GM19239 (cell line): ENCODE measurements at places on chromosomes 3 and 15.

- no peak for DNase-seq
Measured at GRCh38 chr3:81040107-81040506, 721.3 kb downstream of the GBE1 start.

DNA sequence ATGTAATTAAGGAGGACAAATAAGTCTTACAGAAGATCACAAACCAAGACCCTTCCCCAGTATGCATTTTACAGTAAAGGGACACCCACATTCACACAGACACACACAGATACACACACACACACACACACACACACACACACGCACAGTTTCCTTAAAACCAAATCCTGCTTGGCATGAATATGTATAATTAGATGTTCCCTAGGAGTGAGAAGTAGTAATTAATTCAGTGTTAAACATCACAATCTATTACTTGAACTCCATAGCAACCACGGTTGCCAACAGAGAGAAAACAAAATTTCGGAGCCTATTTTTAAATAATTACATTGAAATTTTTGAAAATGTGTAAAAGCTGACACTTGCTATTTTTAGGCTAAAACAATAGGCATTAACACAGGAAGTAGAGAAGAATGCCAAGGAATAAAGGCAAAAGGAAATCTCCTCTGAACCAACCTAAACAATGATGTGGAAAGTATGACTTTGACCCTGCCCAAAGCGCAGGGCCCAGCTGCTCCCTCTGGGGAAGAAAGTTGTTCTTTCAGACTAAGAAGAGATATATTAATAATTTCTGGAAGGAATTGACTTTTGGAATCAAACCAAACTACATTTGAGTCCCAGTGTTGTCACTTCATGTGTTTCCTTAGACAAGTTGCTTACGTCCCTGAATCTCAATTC, 215.3 kb downstream of the CPNE4 start:
- no peak for DNase-seq

DNA sequence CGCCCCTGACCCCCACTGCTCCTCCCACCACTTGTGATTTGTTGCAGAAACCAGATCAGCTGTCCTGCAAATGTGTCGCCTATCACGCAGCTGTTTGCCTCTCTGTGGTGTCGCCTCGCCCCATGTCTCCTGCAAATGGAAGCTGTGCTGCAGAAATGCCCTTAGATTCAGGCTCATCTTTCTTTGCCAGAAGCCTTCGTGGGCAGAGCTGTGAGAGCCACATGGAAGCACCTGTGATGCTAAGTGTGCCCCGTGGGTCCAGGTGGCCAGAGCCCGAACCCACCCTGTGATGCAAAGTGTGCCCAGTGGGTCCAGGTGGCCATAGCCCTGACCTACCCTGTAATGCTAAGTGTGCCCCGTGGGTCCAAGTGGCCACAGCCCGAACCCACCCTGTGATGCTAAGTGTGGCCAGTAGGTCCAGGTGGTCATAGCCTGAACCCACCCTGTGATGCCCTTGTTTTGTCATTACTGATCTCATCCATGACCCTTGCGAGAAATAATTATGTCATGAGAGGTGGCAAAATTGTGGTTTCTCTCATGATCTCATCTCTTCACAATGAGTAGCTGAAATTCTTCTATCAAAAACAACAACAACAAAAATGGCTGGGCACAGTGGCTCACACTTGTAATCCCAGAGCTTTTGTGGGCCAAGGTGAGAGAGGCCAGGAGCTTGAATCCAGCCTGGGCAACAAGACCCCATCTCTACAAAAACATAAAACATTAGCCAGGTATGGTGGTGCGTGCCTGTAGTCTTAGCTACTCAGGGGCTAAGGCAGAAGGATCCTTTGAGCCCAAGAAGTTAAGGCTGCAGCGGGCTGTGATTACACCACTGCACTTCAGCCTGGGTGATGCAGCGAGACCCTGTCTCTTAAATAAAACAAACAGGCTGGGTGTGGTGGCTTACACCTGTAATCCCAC, 187.4 kb downstream of the GOLGA6L6 start:
- no peak for DNase-seq

- DNase-seq, result no peak
Measured at GRCh38 chr3:42375121-42375800, 35.1 kb downstream of the LYZL4 start.

DNA sequence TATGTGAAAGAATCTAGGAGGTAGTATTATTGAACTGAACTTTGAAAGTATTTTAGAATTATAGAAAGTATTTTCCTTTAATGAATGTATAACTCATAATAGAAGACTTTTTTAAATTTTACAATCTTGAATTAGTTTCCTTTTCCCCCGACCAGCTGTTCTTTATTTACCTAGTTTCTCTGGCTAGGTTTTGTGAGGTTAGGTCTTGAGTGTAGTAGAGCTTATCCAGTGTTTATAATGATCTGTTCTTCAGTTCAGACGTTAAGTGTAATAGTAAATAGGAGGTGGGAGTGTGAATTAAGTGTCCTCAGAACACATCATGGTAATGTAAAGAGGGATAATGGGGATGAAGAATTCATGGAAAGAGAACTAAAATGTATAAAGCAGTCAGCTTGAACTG, 93.8 kb downstream of the MYRIP start:
- no peak for DNase-seq

- DNase-seq, result peak; percentile 9
Measured at GRCh38 chr15:56732135-56732885, 999 bp downstream of the ZNF280D start.

GRCh38 chr15:60889006-60889405, 340.1 kb downstream of the RORA start:
- no peak for DNase-seq

DNA sequence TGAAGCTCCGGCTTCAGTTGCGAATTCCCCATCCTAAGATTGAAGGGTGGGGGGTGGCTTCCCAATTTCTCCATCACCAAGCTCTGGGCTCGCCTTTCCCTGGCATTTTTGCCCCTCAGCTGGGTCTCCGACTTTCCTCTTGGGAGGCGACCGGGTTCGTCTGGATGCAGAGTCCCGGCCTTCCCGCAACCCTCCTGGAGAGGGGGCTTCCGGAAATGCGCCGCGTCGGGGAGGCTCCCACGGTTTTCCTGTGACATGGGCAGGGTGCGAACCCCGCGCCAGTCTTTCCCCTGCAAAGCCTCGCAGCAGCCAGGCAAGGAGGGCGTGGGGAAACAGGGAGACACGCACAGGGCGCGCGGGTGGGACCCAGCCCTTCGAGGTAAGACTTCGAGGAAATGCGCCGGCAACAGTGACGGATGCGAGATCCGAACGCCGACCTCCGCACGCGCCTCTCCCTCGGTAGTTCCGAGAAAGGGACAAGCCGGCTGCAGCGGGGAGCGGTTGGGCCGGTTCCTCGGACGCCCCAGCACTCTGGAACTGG, 466 bp upstream of the HCN4 start:
- DNase-seq, result no peak

- DNase-seq, result no peak
Measured at GRCh38 chr3:73259856-73260255, 198.4 kb downstream of the EBLN2 start.

GRCh38 chr3:19688767-19689166, 245.2 kb downstream of the EFHB start:
- no peak for DNase-seq

GRCh38 chr15:53126144-53126543, 336.0 kb upstream of the ONECUT1 start:
- DNase-seq, result no peak

GRCh38 chr15:53670701-53671100, 88.8 kb downstream of the WDR72 start:
- DNase-seq, result no peak

GRCh38 chr15:76177491-76178040, 117.8 kb downstream of the TMEM266 start:
- no peak for DNase-seq

- peak; percentile 72 for DNase-seq
Measured at GRCh38 chr3:58237238-58237940, at the start of gene ABHD6. Gene ABHD6 (plus strand): TSS chr3:58237792. CDS start chr3:58256587, 18,795 bp downstream.

GRCh38 chr15:84759018-84759417, 10.6 kb downstream of the ZNF592 start:
- DNase-seq, result no peak

- DNase-seq, result no peak
Measured at GRCh38 chr3:121956363-121956762, 62.2 kb downstream of the SLC15A2 start.

- no peak for DNase-seq
Measured at GRCh38 chr3:165919284-165919683, 82.1 kb upstream of the BCHE start.

DNA sequence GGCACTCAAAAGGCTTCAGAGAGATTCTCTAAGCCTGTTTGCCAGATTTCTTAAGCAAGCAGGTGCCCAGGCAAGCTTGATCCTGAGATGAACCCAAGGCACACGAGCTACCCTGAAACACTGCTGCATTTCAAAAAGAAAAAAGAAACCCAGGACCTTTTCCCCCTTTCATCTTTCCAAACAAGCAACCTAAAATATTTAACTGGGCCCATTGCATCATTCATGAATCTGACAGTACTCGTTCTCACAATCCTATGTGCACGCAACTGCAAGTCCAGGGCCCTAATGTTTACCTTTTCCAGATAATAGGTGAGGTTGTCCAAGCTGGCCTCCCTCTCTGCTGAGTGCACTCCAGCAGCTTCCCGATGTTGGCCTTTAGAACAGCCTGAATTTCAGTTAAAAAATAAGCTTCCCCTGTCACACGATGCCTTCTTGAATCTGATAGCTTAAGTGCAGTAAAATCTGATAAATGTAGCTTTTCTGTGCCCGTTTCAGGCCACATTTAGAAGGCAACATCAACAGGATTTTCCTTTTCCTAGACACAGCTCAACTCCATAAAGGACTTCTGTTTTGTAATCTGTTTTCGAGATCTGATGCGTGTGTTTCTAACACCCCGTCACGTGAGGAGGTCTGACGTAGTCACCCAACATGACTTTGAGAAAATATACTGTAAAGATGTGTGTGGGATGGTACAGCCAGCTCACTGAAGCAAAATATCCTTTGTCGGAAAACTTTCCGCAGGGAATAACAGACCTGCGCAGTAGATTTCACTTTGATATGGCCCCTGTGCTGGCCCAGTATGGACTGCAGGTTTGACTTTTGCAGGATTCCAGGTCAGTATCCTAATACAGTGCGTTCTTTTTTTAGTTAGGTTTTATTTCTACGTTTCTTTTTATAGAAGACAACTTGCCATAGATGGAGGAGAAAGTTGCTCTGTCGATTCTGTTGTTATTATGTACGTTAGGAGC, 55.1 kb upstream of the RASA2 start:
- no peak for DNase-seq

DNA sequence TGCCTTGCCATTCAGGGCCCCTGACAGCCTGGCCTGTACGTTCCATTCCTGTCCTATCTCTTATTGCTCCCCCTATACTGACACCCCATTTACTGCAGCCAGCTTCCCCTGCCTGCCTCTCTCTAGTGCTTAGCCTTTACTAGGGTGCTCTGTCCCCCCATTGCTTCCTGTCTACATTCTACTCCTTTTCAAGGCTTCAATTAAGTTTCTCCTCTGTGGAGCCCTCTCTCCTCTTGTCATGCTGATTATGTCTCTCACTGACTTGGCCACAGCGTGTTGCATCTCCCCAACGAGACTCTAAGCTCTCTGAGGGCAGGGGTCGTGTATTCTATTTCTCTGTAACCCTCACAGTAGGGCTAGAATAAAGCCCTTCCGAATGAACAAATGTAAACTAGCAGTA, 185.2 kb downstream of the RPLP1 start:
- no peak for DNase-seq

- no peak for DNase-seq
Measured at GRCh38 chr3:113953677-113954076, 5.9 kb downstream of the ZDHHC23 start.

GRCh38 chr15:57133127-57133968, 214.9 kb downstream of the TCF12 start:
- no peak for DNase-seq

GRCh38 chr3:52210550-52211046, 12.6 kb downstream of the ALAS1 start:
- no peak for DNase-seq

DNA sequence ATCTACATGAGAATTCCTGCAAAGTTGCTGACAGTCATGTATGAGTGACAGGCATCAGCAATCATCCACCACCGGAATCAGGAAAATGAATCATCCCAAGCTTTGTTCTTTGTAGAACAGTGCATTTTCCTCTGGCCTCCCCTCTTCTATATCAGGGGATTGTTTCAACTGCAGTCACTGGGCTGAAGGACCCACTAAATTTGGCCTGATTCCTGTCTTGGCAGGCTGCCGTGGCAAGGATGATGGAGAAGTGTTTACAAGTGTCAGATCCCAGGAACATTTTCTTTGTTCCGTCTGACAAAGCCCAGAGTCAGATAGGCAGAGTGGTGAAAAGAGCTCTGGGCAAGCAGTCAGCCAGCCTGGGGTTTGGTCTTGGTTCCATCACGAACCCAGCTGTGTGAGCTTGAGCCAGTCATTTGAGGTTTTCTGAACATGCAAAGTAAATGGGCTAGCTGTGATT, 175.1 kb upstream of the TSC22D2 start:
- no peak for DNase-seq

GRCh38 chr15:50558012-50558411, 11.5 kb upstream of the USP50 start:
- DNase-seq, result no peak
